ENCODE measurements at places on chromosomes 3 and 15.

DNA sequence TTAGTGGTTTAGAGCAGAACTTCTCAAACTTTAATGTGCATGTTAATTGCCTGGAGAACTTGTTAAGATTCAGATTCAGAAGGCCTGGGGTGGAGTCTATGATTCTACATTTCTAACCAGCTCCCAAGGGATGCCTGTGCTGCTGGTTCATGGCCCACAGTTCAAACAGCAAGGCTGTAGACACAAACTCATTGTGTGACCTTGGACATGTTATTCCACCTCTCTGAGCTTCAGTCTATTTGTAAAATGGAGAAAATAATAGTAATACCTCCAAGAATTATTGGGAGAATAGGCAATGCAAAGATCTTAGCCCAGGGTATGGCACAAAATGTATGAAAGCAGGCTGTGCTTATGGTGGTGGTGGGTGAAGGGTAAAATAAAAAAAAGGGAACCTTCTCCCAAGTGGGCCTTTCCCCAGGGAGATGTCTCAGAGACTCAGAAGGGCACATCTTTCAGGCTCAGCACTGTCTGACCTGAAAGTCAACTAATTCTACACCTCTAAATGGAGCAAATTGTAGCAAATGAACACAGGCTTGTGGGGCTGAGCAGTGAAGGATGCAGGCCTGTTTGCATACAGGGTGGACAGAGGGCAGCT lies 176.0 kb upstream of the TRIM42 start:
- no peak for DNase-seq

DNA sequence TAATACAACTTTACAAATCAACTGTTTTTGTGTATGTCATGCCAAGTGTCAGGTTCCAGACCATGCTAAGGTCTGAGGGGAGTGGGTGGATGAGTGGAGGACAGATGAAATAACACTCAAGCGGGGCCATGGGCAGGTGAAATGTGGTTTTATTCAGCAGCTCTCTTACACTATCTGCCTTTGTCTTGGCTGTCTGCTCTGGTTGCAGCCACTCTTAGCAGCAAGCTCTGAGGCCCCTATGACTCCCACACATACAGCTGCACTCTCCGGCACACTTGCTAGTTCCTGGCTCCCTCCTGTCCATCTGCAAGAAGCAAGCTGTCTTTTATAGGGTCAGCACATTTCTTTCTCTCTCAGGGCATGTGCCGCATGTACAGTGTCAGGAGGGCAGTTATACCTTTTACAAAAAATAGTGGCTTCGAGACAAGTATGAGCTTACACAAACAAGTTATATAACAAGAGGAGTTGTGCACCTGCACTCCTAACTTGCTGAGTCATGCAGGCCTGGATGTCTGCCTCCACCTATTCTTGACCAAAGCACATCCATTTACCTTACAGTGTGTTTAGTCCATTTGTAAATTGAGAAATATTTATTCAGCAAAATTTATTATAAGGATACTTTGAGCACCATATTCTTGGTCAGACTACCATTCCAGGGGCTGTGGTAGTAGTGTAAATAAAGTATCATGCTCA lies 683.7 kb upstream of the CBLB start:
- DNase-seq, result no peak

DNA sequence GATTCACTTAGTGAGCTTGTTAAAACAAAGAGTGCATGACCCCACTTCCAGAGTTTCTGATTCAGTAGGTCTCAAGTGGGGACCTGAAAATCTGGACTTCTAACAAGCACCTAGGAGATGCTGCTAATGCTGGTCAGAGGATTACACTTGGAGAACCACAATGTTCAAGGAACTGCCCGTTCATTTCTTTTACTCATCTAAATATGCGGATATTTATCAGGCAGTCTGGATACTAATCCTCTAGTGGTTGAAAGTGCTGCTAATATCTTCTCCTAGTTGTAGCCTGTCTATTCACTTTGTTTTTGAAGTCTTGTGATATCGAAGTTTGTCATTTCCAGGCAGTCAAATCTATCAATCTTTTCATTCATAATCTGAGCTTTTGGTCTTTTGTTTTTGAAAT lies 86.8 kb downstream of the RFX7 start:
- DNase-seq, result no peak

GRCh38 chr3:153978006-153978405 lies 143.2 kb upstream of the ARHGEF26 start:
- no peak for DNase-seq

GRCh38 chr3:104896624-104897023 lies 470.1 kb upstream of the ALCAM start:
- DNase-seq, result no peak

DNA sequence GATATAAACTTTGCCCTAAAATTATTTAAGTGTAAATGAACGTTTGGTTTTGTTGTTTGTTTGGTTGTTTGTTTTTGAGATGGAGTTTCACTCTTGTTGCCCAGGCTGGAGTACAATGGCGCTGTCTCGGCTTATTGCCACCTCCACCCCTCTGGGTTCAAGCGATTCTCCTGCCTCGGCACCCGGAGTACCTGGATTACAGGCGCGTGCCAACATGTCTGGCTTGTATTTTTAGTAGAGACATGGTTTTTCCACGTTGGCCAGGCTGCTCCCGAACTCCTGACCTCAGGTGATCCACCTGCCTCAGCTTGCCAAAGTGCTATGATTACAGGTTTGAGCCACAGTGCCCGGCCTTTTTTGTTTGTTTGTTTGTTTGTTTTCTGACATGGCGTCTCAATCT lies 87.9 kb upstream of the CHD2 start:
- no peak for DNase-seq

Measured in stimulated activated CD8-positive, alpha-beta memory T cell treated with anti-CD3 and anti-CD28 coated beads, Interleukin-4, amount 100 ng/mL, for 1 hour (primary cell).